Daoy (cell line): ENCODE measurements at places on chromosomes 16 and 17. TPM values are rescaled to one million over a fixed set of nuclear protein-coding genes. Genes with fewer than 3 reads are reported as not detected.

DNA sequence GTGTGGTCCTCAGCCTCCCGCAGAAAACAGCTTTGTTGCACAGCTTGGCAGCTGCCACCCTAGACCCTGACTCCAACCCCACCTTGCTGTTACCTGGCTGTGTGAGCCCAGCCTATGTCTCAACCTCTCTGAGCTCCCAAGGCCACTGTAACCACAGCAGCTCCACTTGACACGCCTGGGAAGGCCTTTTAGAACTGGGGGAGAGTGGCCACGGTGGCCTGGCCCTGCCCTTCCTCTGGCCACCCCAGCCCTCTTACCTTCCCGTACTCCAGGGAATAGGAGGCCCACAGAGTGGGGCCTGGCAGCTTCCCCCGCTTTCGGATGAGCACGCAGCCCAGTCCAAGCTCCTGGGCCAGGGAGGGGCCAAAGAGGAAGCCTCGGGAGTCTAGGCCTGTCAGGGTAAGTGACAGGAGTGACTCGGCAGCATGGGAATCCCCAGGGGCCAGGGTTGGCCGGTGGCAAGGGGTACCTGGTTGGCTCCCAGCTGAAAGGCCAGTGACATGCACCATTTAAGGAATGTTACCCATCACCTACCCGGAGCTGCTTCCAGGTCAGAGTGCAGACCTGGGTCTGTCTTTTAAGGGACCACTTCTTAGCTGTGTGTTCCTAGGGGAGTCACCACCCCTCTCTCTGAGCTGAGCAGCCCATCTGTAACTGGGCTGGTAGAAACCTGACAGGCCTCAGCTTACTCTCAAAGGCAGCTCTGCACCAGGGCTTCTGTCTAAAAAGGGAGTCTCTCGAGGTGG lies 1.4 kb downstream of the APRT start:
- no peak for DNase-seq

Gene CA5A
- total RNA-seq: not detected in 2 replicates

- DNase-seq: peak; percentile 65
These were observed at the start of the genes CXCL16 and ZMYND15 for GRCh38 chr17:4739122-4740024. CXCL16 (minus strand) TSS chr17:4739928; CDS start chr17:4739339, 589 bp downstream. ZMYND15 (plus strand) TSS chr17:4739833; CDS start chr17:4740549, 716 bp downstream.

- DNase-seq: peak; percentile 93
These were observed 76.0 kb downstream of the WIPI1 start for GRCh38 chr17:68381076-68381900.

GRCh38 chr16:3400446-3400778 lies 392 bp downstream of the ZSCAN32 start:
- DNase-seq: no peak

DNA sequence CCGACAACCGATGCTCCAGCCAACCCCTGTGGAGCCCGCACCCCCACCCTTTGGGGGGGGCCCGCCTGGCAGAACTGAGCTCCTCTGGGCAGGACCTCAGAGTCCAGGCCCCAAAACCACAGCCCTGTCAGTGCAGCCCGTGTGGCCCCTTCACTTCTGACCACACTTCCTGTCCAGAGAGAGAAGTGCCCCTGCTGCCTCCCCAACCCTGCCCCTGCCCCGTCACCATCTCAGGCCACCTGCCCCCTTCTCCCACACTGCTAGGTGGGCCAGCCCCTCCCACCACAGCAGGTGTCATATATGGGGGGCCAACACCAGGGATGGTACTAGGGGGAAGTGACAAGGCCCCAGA lies 17.9 kb downstream of the NGFR start:
- DNase-seq: no peak

Gene C16orf96
- total RNA-seq: not detected in 2 replicates

Gene SLC5A10
- total RNA-seq: 0.06 TPM in 1 of 2 replicates, not detected in the other

- DNase-seq: no peak
These were observed 5.4 kb downstream of the HELZ start for GRCh38 chr17:67239597-67239996.

DNA sequence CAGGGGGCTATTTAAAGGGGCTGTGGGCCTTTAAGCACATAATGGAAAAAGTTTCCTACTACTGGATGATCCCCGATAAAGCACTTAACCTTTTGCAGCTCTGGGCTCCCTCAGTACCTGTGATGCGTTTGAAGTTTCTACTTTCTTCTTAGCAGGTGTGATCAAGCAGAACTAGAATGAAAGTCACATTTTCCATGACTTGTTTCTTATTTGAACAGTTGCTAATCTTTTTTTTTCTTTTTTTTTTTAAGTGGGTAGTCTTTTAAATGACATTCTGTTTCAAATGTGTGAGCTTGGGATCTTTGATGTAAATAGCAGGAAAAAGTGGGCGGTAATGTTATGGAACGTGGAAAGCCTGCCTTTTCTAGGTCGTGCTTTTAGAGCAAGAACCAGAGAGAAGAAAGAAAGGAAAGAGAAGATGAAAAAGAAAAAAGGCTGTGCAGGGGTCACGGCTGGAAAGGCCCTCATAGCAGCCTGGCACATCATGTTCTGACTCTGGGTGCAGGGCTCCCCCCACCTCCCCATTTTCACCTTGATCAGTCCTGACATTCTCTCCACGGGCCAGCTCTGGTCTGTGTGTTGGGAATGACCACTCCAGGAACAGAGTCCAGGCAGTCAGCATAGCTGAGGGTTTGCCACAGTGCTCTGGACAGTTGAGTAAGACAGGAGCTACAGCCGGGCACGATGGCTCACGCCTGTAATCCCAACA lies 150.6 kb downstream of the CLEC16A start:
- DNase-seq: no peak

Gene CRISPLD2
- 21.6 and 25.7 TPM in 2 replicates for total RNA-seq

- no peak for DNase-seq
These were observed 90.9 kb upstream of the EEF2KMT start for GRCh38 chr16:5188318-5188988.

Gene SOX15
- 0.57 TPM in 1 of 2 replicates, not detected in the other for total RNA-seq

Gene TBC1D3G
- total RNA-seq: not detected in 2 replicates

Gene SHISA6
- not detected in 2 replicates for total RNA-seq

DNA sequence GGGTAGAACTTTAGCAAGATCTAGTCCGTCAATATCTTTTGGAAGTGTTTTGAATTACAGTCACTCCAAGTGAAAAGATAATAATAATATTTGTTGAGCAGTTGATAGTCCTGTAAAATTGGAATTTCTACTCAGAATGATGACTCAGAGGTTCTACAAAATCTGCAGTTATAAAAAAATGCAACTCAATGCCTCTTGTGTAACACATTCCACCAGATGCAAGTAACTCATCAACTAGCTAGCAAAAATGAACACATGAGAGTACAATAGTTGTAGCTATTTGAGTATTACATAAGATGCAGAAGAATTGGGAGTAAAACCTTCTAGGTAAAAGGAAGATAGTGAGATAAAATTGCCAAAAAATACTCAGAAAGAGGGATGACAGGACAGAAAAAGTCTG lies 177.2 kb downstream of the CDH8 start:
- no peak for DNase-seq

DNA sequence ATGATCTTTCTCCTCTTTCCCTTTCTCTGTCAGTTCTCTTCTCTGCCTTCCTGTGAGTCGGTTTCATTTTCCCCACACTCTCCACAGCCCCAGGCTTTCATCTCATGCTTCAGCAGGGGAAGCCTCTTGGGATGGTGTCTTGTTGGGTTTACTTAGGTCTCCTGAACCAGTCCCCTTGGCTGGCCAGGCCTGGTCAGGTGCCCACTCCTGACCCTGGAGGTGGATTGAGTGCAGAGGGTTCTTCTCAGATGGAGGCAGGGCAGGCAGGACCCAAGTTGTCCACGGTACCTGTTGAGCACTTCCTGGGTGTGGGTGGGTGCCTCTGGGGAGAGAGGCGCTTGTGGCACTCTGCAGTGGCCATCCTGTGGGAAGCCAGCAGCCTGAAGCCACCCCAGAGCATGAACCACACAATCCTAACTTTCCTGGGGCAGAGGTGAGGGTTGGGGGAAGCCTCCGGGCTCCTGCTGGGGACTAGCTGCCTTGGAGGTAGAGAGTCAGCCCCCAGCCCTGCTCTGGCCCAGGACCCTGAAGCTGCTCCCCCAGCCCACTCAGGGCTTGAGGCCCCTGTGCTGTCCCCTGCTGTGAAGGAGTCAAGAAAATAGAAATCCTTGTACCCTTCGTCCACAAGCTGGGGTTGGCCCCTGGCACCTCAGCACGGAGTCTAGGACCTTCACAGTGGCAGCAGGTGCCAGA lies 2.0 kb upstream of the RAP1GAP2 start:
- no peak for DNase-seq

DNA sequence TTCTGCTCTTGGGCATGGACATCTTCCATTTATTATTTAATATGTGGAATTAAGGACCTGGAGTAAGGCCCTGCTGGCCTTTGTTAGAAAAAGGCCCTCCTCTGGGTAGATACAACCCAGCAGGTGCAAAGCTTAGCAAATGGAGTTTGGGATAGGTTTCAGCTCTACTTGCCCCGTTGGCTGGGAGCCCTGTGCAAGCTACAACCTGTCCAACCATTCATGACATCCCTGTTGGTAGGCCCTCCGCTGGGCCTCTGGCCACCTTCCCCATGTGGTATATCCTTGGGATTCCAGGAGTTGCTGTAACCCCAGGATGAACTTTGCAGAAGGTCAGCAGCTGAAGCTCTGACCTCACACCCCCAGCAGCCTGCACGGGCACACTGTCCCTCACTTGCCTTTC lies 6.4 kb downstream of the NGFR start:
- no peak for DNase-seq

Gene RGS9
- 0.24 and 1.1 TPM in 2 replicates for total RNA-seq

GRCh38 chr16:49343291-49343690 lies 30.3 kb upstream of the C16orf78 start:
- no peak for DNase-seq

DNA sequence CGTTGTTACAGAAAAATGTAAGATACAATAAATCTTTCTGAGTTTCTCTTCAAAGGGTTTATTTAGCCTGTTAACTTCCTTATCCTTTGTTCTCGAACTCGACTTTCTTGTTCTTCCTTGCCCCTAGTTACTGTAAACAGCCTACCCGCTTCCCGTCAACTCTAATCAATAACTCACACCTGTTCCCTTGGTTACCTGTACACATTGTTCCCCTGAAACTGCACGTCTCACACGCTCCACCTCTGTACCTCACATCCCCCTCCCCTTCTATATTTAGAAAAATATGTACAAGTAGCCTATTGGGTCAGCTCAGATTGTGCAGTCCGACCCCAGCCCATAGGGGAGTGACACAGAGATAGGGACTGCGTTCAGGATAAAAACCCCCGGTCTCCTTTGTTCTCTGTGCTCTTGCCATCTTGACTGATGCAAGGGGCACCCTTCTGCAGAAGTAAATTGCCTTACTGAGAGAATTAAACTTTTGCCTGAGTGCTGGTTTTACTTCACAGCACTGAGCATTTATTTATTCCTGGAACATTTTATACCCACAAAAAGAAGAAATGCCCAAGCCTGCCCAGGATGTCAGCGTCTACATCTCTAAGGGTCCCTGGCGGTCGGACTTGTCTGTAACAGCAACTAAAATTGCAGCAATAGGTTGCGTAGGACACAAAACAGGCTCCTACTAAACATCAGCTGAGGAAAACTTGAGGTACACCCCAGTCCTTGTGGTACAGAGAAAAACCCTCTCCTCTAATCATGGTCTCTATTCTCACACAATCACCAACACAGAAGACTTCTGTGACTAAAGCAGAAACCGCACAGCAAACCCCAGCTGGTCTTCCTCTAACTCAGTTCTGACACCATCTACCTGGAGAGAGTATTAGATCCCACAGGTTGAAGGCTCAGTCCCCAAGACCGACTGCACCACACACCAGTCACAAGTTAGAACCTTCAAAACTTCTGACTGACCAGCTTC lies 11.3 kb downstream of the WDR45B start:
- DNase-seq: no peak

DNA sequence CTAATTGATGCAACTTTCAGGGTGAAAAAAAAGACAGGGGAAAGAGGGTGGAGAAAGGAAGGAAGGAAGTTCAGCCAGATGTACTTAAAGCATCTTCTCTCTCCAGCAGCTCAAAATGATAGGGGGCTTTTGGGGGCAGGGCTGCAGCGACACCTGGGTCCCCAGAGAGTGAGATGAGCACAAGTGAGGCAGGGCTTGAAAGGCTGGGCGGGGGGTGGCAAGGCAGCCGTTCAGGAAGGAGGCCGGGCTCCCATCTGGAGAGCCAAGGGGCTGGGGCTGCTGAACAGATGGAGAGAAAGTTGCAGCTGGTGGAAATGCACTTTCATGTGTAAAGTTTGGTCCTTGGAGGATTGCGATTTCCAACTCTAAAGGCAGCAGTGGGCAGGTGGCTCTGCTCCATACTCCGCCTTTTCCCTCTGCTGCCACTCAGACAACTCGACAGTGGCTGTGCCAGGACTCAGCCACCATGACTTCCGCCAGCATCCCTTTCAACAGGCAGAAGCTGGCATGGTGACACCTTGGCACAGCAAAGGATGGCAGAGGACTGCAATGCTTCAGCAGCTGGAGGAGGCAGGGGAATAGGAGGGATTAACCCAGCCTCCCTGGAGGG lies 7.7 kb downstream of the SLC35B1 start:
- no peak for DNase-seq

DNA sequence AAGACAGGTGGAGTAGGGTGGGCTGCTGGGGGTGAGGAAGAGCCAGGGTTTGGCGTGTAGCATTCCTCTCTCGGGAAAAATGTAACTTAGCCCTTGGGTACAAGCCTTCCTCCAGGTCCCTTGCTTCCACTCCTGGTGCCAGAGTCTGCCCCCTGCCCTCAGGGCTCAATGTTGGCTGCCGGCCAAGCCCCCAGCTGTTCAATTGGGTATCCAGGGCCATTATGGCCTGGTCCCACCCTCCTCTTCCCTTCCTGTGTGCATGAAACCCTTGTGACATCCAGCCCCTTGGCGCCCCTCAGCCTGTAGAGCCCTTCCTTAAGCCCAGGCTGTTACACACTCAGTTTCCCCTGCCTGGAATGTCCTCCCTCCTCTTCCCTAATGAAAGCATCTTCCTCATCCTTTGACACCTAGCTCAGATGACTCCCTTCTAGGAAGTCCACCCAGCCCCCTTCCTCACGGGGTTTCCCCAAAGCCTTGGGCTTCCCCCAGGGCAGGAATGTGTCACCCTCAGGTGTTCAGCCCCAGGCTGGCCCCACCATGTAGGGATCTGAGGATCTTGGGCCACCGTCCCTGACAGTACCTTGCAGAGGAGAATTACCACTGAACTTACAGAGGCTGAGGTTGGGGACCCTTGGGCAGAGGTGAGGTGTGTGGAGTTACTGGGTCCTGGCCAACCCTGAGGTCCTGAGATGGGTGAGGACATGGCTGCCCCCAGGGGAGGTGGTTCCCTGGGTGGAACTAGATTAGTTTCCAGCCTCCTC lies 30.0 kb downstream of the B9D1 start:
- no peak for DNase-seq

DNA sequence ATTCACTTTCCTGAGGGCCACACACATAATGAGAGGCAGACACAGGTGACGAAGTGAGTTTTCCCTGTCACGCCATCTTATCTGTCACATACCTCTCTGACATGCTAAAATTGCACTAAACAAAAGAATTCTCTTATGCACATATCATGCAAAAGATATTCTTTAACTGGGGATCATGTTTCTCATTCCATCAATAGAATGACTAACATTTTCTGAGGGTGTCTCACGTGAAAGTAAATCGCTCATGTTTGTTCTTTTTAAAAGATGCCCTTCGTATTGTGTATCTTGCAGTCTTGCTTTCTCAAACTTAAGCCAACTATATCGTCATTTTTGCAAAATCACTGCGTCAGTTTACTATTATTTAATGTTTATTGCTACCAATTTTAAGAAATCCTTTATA lies 306.4 kb downstream of the WWOX start:
- no peak for DNase-seq
